Activated CD4-positive, CD25-positive, alpha-beta regulatory T cell (primary cell): ENCODE measurements at places on chromosomes 6 and 20.
A peak's percentile ranks its signal among the peaks of the same experiment; 100 is the strongest.

- DNase-seq = no peak
Measured at GRCh38 chr6:148657048-148657447, 89.8 kb upstream of the UST start.

DNA sequence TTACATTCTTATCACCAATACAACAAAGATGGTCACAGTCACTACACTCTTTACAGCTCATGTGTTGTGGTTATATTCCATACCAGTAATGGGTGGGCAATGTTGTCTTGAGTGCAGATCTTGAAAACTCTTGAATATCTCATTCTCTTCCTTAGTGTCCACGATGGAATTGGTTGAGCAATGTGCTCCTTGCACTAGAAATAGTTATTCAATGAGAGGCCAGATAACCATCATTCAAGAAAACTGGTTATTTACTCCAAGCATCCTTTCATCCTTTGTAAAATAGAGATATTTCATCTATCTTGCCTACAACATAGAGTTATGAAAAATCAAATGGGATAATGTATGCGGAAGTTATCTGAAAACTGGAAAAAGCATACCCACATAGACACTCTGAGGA lies 215.9 kb downstream of the ARHGAP18 start:
- no peak for DNase-seq

DNA sequence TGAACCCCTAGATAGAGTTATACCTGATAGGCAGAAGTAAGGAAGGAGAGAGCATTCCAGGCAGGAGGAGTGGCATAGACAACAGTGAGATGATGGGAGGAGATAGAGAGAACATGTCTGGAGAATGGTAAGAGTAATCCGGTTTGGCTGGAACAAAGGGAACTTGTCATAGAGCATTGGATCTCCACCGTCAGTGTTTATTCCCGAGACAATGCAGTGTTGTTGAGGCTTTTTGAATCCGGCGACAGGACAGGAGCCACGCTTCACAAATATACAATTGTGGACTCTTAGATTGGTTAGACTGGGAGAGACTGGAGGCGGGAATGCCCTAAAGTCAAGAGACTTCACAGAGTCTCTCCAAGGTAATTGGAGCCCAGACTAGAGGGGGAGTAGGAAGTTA lies 119.8 kb downstream of the ANKS1A start:
- no peak for DNase-seq

DNA sequence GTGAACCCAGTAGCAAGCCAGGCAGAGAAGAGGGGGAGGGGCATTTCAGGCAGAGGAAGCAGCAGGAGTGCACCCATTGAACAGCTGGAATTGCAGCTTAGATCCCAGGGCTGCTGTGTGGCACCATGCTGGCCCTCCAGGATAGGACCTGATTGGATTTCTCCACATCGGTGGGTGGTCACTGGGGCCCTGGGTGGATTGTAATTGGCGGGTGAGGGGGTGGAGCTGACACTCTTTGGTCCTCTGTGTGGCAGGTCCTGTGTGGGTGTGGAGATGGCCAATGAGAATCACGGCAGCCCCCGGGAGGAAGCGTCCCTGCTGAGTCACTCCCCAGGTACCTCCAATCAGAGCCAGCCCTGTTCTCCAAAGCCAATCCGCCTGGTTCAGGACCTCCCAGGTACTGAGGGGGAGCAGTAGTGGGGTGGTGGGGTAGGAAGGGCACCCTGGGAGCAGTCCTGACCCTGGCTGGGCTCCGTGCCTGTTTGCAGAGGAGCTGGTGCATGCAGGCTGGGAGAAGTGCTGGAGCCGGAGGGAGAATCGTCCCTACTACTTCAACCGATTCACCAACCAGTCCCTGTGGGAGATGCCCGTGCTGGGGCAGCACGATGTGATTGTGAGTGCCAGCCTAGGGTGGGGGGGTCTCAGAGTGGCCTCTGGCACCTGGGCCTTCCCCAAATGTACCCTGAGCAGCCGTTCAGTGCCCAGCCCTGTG lies 4.4 kb downstream of the PCIF1 start:
- DNase-seq = no peak

DNA sequence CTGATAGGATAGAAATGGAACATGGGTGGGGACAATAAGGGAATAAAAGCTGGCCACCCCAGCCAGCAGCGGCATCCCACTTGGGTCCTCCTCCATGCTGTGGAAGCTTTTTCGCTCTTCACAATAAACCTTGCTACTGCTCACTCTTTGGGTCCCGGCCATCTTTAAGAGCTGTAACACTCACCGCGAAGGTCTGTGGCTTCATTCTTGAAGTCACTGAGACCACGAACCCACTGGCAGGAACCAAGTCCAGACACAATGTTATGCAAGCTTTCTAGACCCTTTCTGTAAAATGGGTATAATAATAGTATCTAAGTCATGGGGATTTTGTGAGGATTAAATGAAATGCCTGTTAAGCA lies 48.9 kb upstream of the EZR start:
- DNase-seq = no peak

GRCh38 chr6:144639654-144640053 lies 354.5 kb downstream of the UTRN start:
- no peak for DNase-seq

- no peak for DNase-seq
Measured at GRCh38 chr6:3997177-3997770, 81.7 kb downstream of the FAM217A start.

DNA sequence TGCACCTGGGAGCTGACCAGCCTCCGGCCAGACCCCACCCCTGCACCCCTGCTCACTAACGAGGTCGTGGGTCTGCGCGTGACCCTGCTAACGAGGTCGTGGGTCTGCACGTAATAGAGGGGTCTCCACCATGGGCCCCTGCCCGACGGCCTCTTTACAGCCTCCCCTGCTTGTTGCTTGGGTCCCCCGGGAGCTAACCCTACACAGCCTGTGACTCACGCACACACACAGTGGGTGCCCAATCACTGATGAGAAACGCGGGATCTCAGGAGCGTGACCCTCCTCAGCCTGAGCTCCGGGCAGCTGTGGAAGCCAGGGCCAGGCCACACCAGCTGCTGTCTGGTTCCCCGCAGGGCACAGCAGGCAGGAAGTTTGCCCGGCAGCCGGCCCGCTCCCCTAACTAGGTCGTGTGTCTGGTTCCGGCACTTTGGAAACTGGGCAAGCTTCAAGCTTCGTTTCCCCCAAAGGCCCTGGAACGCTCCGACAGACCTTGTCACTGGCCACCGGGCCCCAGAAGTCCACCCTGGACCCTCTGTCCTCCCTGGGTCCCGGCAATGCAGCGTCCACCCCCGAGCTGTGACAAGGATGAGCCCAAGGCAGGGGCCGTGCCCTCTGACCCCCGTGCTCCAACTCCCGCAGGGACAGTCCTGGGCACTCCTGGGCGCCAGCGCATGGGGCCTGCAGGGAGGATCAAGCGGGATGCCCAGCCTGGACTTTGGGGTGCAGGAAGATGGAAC lies 767 bp downstream of the PTK6 start:
- no peak for DNase-seq

DNA sequence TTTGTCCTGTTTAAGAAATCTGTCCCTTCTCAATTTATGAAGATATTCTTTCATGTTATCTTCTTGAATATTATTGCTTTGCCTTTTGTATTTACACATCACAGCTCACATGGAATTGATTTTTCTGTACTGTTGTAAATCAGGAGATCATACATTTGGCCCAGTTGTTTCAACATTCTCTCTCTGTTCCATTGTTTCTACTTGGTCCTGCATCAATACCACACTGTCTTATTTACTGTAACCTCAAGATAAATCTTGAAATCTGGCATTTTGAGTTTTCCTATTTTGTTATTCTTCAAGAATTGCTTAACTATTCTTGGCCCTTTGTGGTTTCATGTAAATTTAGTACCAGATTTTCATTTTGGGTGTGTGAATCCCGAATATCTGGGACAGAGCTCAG lies 121.7 kb upstream of the CCN2 start:
- no peak for DNase-seq

GRCh38 chr20:51319522-51319921 lies 223.0 kb downstream of the NFATC2 start:
- DNase-seq = no peak

DNA sequence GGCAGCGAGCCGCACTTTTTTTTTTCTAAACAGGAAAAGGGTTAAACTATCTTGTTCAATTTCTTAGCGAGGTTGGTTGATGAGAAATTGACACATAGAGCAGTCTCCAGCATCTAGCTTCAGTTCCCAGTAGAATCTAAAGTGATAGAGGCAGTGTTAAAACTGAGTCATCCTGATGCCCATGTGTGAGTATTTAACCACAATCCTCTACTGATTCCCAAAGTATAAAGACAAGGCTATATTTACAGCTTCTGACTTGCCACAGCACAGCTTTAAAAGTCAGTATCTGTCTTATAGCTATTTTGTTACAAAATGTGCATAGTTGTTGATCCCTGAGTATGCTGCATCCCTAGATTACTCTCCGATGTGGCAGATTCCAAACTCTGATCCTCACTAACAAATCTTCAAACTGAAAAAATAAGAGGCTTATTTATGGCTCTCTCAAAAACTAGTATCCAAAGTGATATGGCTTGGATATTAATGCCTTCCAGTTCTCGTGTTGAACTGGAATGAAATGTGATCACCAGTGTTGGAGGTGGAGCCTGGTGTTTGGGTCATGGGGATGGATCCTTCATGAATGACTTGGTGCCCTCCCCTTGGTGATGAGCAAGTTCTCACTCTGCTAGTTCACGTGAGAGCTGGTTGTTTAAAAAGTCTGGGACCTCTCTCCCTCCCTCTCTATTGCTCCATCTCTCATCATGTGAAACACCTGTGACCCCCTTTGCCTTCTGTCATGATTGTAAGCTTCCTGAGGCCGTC lies 13.1 kb upstream of the POPDC3 start:
- DNase-seq = no peak

GRCh38 chr6:100998111-100998510 lies 117.0 kb upstream of the ASCC3 start:
- DNase-seq = no peak

- no peak for DNase-seq
Measured at GRCh38 chr6:124995645-124996325, 33.5 kb downstream of the RNF217 start.

GRCh38 chr6:52877168-52877567 lies 32.3 kb downstream of the GSTA3 start:
- DNase-seq = no peak

GRCh38 chr6:55142610-55143009 lies 31.7 kb upstream of the HCRTR2 start:
- DNase-seq = no peak

DNA sequence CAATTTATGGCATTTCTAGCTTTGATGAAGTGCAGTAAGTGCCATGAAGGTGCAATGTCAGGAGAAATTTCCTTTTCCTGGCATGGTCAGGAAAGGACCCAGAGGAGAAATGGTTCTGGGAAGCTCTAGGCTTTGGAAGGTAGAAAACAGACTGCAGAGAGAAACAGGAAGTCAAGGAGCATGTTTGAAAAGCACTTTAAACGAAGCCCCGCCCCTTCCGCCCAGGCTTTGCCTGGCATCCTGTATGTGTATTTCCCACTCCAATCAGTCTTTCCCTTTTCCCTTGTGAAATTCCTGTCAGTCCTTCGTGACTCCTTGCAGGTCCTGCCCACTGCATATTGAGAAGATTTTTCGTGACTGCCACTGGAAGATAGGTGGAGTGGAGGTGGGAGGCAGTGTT lies 320.9 kb upstream of the SASH1 start:
- DNase-seq = no peak

DNA sequence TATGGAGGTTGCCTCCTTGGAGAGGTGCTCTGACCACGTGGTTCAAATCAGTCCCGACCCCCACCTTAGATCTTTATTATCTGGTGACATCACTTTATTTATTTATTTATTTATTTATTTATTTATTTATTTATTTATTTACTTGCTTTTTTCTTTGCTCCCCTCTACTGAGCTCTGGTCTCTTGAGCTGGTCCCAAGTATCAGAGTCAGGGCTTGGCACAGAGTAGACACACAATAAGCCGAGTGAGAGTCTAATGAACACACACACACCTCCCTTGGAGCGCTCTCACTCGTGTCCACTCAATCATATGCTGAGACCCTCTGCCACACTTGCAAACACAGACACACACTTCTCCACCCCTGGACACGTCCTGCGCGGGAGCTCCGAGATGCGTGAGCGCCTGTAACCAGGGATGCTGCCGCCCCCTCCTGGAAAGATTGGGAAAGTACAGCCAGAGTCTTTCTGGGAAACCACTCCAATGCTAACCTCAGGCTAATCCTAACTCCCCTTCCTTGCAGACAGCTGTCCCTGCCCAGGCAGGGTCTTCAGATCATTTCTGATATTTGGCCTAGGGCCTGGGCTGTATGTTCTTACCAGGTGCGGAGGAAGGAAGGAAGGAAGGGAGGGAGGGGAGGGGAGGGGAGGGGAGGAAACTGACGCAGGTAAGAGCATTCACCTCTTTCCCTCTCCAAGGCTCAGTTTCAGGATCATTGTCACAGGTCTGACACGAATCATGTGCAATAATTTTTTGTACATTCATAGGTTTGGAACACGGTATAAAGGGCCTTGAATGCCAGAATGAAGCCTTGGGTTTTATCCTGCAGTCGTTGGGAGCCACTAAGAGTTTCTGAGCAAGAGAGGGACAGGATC lies 70.9 kb downstream of the STK35 start:
- DNase-seq = peak; percentile 30

GRCh38 chr6:53335224-53335994 lies 13.3 kb downstream of the ELOVL5 start:
- DNase-seq = peak; percentile 59

GRCh38 chr6:134880487-134881190 lies 69.3 kb downstream of the ALDH8A1 start:
- no peak for DNase-seq

GRCh38 chr20:21322083-21322710 lies 19.1 kb downstream of the XRN2 start:
- no peak for DNase-seq

DNA sequence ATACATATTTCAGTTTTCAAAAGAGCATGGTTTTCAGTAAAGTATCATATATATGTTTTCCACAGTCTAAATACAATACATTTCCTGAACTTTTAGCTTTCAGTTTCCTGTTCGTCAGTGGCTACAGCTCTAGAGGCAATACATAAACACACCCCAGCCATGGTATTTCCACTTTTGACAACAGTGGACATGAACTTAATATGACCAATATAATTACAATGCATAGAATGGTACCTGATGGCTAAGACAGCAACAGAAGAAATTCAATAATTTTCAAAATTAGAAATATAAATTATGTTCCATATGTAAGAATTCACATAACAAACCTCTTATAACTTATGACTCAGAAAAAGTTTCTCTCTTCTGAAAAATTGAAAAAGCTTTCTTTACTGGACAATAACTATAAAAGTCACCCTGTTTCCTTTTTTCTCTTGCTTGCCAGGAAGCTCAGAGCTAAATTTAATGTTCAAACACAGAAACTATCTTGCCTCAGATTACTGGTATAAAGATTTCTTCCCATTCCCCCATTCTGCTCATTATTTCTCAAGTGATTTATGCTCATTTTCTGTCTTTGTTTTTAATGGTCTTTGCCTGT lies 19.2 kb downstream of the FKBP5 start:
- DNase-seq = no peak

DNA sequence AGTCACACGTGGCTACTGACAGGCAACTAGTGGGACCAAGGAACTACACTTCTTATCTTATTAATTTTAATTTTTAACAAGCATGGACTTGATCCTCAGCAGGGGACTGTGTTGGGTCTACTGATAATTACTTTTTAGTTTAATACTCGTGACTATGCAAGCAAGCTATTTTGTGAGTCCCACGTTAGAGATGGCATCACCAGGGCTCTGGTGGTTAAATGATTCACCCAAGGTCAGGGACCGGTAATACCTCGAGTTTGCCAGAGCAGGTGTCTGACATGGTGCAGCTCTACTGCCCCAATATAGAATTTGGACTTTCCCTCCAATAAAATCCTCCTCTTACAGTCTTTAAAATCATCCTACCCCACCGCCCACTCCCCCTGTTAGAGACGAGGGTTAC lies 98.6 kb upstream of the RIN2 start:
- DNase-seq = no peak

GRCh38 chr6:89037141-89037900 lies 43.2 kb upstream of the PNRC1 start:
- DNase-seq = no peak
